ENCODE measurements at places on chromosomes 7 and 10. TPM values are rescaled to one million over a fixed set of nuclear protein-coding genes. Genes with fewer than 3 reads are reported as not detected.

- no peak for ATAC-seq
Measured at GRCh38 chr10:17585016-17585415, 32.2 kb downstream of the HACD1 start.

DNA sequence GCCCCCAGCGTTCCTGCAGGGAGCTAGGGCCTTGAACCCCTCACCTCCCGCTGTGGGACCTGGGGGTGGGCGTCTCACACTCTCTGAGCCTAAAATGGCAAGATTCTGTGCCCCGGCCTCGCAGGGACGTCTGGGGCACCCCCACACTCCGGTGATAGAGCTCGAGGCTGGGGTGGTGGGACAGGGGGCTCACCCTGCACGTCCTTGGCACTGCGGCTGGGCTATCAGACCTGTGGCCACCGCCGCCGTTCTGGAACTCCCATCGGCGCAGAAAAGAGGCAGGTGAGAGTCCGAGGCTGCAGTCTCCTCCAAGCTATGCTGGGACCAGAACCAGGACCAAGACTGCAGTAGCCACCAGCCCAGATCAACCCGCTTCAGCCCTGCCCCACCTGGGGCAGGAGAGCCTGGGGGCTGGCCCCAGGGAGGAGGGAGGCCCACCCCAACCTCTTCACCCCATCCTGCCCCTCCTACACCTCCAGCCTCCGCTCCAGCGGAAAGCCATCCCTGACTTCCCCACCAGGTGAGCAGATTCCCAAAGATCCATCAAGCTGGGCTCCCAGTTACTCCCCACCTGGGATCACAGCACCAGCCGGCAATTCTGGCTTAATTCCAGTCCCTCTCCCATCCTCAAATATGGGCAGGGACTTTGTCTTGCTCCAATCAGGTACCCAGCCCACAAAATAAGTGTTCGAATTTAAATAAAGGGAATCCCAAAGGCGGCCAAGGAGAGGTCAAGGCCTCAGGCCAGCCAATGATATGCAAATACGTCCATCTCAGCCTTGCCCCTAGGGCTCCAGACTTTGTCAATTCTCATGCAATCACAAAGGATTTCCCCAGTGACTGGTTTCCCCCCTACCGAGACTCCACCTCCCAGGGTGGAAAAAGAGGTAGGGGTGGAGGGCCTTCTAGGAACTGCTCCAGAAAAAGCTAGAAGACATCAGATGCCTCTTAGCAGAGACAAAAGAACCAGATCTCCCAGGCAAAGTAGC lies 16.4 kb downstream of the TNRC18 start:
- no peak for ATAC-seq

DNA sequence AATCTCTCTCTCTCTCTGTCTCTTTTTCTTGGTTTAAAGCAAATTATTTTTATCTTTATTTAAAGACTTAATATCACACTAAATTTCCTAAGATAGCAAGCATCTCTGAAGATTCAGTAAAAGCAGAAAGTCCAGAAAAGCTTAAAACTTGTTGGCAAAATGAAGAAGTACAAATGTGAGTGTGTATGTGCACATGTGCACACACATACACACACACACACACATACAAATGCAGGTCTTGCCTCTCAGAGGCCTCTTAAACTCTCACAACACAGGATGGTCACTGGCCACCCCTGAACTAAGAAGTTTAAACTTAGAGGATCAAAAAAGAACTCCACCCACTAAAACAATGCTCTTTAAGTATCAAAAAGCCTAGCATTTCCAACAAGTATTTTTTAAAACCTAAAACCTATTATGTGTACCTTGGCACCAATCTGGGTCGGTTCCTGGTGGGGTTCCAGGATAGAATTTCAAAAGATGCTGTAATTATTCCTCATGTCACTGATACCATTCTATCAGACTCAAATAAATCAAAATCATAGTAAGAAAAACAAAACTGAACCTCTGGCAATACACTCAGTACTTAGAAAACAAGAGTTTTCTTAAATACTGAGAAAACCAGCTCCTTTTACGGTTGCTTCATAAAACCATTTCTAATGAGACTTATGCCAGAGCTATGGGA lies 55.0 kb downstream of the SORBS1 start:
- ATAC-seq, result no peak

GRCh38 chr10:51272555-51272954 lies 198.3 kb downstream of the PRKG1 start:
- ATAC-seq, result no peak

GRCh38 chr7:100122568-100122967 lies 3.1 kb downstream of the CNPY4 start:
- ATAC-seq, result no peak

DNA sequence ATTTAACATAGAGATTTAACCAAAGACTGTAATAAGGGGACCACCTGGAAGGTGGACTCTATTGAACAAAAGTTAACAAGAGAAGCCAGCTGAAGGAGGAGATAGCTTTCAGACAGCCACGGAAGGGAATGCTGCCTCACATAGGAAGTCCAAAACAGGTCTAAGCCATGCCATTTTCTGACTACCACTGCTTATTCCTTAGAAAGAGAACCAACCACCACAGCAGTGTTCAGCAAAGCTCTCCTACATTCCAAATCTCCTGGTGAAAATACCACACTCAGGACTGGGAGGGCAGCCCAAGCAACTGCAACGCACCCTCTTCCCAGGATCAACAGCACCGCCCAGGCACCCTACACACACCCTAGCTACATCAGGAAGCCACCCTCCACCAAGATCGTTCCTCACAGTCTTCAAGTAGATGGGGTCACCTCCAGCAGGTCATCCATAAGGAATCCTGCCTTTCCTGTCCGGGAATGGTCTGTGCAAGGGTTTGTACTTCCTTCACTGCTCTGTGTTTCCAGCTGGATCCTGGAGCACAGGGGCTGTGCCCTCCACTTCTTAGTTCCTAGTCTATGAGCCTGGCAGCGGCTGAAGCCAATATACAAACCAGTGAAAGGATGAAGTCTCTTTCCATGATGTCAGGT lies 2.5 kb downstream of the KIAA1549 start:
- ATAC-seq, result no peak

CCDC7 gene
- 47.3 TPM for total RNA-seq

DNA sequence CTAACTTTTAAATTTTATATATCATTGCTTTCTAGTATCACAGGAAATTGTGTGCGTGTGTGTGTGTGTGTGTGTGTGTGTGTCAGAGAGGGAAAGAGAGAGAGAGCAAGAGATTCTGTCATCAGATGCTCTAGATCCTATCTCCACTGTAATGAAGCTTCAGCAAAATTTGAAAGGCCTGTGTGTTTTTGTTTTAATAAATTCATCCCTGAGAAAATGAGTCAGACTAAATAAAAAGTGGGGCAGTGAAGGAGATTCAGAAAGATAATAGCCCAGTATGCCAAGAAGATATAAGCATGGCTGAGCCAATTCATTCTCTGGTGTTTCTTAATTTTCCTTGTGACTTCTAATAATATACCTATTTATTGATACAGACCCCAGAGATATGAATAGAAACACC lies 184.2 kb upstream of the TMEM196 start:
- ATAC-seq, result no peak

TRPV6 gene
- not detected for total RNA-seq

- no peak for ATAC-seq
Measured at GRCh38 chr10:27457966-27458365, 46.1 kb upstream of the RAB18 start.

GRCh38 chr10:75240329-75241076 lies 4.7 kb upstream of the COMTD1 start:
- ATAC-seq, result no peak

DNA sequence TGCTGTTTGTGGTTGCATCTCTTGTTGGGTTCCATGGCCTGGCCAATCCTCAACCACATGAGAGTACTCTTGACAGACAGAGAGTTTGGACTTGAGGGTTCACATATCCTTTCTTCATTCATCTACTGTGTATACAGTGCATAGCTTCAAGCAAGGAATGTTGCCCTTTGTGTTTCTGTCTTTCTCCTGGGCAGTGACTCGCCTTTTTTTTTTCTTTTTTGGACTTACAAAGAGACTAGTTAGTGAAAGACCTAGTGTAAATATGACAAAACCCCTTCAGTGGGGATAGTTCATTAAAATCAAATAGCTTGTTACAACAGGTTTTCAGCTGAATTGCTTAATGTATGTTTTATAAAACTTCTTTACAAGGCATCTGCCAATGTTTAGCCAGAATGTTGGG lies 290.2 kb downstream of the FGFR2 start:
- ATAC-seq, result no peak

DNA sequence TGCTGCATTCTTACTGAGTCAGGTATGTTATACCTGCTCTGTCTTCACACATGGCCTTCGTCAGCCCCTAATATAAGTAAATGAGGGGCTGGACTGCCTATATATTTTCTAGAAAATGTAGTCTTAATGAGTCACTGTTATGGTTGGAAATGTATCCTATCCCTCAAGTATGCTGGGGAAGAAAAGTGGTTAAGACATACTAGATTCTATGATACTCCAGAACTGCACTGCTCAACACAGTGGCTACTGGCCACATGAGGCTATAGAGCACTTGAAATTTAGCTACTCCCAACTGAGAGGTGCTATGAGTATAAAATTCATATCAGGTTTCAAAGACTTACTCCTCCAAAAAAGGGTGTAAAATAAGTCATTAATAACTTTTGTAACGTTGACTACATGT lies 104.3 kb upstream of the STEAP1B start:
- no peak for ATAC-seq

DNA sequence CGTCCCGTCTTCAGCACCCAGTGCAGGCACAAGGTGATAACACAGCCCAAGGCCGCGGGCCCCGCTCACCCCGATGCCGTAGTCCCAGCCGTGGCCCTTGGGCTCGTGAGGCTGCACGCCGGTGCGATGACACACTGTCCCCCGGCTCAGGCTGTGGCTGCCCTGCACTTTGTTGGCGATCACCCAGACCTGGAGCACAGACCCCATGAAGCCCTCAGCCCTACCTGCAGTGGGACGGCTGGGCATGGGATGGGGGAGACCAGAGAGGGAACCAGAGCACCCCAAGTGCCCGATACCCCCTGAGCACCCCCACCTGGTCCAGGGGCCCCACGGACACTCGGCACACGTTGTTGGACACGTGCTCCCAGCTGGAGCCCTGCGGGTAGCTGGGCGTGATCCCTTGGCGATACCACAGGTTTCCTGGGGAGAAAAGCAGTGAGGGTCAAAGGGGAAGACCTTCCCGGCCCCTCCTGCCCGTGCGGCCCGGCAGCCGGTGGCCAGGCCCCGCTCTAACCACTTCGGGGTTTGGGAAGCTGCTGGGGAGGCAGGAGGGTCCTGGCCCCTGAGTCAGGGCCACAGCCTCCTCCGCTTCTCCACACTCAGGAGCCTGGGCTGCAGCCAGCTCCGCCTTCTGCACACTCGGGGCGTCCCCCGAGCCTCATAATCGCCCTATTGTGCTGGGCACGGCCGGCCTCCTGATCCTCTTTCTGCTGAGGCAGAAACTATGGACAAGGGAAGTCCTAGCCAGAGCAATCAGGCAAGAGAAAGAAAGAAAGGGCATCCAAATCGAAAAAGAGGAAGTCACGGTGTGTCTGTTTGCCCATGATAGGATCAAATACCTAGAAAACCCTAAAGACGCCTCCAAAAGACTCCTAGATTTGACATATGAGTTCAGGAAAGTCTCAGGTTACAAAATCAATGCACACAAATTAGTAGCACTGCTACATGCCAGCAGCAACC lies 6.7 kb downstream of the BHLHA15 start:
- no peak for ATAC-seq

GRCh38 chr10:114046087-114046458 lies 2.4 kb downstream of the ADRB1 start:
- no peak for ATAC-seq

GRCh38 chr10:104577163-104577562 lies 63.9 kb upstream of the SORCS3 start:
- ATAC-seq, result no peak

DNA sequence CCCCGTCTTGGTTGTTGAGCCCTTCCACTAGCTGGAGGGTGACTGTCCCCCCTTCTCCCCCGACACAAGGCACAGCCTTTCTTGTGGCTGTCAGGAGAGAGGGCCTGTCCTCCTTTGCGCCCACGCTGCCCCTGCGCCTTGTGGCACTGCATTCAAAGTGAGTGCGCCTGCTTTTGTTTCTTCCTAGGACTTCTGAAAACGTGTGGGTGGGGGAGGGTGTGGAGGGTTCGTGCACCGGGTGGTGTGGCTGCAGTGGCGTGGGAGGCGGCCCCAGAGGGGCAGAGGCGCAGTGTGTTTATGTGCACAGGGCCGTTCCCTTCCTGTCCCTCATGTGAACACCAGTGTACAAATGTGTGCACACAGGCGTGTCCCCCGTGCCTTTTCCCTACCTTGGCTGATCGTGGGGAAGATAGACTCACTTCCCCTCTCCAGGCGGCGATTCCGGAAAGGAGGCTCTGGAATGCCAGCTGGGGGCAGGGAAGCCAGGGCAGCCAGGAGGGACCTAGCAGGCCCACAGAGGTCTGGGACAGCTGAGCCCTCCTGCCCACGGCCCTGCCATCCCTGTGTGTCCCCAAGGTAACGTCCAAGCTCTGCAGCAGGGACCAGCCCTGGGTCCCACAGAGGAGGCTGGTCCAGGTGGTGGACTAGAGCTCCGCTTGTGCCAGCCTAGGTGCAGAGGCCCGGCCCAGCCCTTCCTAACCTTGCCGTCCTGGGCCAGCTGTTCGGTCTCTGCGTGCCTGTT lies 88.8 kb downstream of the LHPP start:
- ATAC-seq, result no peak

- no peak for ATAC-seq
Measured at GRCh38 chr7:143046426-143046851, 5.7 kb upstream of the OR6V1 start.

TMEM213 gene
- not detected for total RNA-seq

TMEM176A gene
- 26.1 TPM for total RNA-seq
